ENCODE measurements at places on chromosomes 1 and 21.
A peak's percentile ranks its signal among the peaks of the same experiment; 100 is the strongest.

GRCh38 chr1:7770669-7770996 lies 463 bp upstream of the VAMP3 start:
- peak; percentile 3 for DNase-seq

GRCh38 chr1:5891736-5892135 lies 100.5 kb downstream of the NPHP4 start:
- DNase-seq = peak; percentile 57

DNA sequence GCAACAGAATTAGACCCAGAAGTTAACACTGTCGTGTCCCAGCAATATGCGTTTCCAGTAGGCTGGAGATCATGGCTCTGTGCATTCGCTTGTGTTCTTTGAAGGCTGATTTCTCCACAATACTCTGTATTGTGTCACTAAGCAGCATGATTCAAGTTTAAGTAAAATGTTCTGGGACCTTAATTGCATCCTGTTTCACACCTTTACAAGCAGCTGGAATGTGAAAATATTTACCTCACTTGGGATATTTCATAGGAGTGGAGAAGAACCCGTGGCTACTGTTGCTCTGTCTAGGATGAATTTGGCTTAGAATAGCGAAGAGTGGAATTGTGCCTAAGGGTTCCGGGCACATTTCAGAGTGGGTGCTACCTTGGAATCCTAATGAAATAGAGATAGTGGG lies 6.3 kb downstream of the PTGFRN start:
- no peak for DNase-seq

- no peak for DNase-seq
Measured at GRCh38 chr1:190416239-190416638, 61.4 kb downstream of the BRINP3 start.

DNA sequence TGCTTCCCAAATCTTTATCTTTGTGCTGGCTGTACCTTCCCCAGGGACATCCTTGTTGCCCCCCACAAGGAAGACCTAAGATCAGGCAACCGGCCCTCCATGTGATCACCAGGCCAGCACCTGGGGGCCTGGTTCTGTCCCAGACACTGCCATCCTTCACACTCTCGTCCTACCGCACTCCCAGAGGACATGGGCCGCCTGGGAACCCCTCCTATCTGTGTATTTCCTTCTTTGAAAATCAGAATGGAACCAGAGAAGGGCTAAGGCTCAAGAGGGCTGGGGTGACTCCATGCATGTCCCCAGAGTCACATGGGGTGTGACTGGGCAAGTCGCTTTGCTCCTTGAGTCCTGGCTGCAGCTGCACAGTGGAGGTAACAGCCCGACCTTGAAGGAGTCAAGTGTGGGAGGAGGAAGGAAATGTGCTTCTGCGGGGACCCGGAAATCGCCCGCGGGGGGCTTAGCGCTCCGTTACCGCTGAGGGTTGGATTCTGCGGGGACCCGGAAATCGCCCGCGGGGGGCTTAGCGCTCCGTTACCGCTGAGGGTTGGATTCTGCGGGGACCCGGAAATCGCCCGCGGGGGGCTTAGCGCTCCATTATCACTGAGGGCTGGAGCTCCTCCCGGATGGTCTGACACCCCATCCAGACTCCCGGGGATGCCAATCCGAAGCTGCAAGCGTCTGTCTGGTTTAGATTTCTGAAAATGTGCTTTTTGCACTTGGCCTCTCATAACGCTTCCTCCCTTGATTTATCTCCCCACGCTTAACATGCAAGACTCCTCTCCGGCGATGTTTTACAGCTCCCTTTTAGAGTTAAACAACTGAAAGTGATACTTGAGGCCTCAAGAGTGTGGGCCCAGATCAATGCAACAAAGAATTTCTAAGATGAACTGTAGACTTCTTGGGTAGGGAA lies 278.9 kb downstream of the NPHP4 start:
- DNase-seq = no peak

GRCh38 chr1:29650476-29650875 lies 414.2 kb downstream of the PTPRU start:
- DNase-seq = no peak

DNA sequence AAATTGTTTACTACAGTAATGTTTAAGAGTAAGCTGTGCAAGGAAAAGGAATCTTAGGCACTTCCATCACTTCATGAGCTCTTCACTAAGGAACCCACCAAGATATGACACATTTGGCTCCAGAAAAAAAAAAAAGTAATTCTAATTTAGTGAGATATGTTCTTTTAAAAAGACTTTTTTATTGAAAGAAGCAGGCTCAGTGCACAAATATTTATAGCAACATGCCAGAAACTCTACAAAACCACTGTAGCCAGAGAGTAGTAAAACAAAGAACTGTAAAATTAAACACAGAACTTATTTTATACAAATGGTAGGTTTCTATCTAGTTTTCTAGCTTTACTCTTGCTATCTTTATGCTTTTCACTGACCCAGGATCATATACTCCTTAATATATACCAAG lies 434.6 kb upstream of the ADGRL2 start:
- DNase-seq = peak; percentile 0

- DNase-seq = peak; percentile 67
Measured at GRCh38 chr1:204255966-204256365, 42.2 kb upstream of the GOLT1A start.

- DNase-seq = peak; percentile 26
Measured at GRCh38 chr1:15141935-15142539, 11.5 kb upstream of the TMEM51 start.

GRCh38 chr21:20618878-20619277 lies 379.3 kb upstream of the NCAM2 start:
- DNase-seq = no peak

DNA sequence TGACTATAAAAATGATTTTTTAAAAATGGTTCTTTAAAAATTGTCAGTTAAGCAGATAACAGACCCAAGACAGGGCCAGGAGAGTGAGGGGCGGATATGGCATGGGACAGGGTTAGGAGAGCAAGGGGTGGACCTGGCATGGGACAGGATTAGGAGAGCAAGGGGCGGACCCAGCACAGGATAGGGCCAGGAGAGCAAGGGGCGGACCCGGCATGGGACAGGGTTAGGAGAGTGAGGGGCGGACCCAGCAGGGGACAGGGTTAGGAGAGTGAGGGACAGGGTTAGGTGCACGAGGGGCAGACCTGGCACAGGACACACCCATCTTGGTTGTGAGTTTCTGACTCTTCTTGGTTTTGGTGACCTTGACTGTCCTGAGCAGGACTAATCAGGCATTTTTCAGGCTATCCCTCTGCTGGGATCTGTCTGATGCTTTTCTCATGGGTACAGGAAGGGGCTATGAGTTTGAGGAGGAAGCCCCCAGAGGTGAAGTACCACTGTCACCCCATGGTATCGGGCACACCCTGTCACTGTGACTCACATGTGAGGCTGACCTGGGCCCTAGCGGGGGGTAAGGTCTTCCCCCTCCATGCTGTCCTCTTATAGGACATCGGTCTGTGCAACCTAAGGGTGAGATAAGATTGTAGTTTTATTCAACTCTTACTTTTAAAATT lies 159.0 kb upstream of the COL6A1 start:
- DNase-seq = no peak

- DNase-seq = no peak
Measured at GRCh38 chr1:88466899-88467580, 217.0 kb upstream of the PKN2 start.

DNA sequence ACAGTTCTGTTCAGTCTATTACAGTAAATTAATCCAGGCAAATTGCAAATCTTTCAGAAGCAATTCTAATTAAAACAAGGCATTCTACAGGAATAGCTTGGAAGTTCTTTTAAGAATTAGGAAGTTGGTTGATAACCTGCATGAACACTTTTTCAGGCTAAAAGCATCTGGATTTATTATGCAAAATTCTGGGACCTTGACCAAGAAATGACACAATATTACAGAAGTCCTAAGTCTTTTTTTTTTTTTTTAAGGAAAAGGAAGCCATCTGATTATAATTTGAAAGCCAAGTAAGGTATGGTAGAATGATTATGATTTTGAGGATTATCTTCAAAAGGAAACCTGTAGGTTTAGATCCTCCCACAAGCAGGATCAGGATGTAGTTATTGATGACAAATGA lies 74.7 kb upstream of the KCNK2 start:
- DNase-seq = peak; percentile 47

All from EH (cell line).